ENCODE measurements at places on chromosomes 2 and 18.

DNA sequence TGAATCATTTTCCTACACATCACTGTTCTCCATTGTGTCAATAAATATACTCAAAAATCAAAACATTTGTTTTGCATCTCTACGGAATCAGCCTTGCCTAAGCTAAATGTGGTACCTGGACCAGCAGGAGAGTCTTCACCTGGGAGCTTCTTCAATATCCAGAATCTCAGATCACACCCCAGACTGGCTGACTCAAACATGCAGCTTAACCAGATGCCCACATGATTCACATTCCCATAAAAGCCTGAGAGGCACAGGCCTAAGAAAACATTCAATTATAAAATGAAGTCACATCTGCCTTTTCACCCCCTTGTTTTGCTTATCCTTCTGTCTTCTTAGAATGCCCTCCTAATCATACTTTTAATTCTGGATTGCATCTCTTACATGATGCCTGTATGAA is 1045.5 kb upstream of the NXPH2 start:
- DNase-seq, result no peak

- DNase-seq, result no peak
Measured at GRCh38 chr2:160124571-160124970, 62.2 kb upstream of the PLA2R1 start.

- DNase-seq, result no peak
Measured at GRCh38 chr2:109409321-109410038, 204.3 kb downstream of the SEPTIN10 start.

DNA sequence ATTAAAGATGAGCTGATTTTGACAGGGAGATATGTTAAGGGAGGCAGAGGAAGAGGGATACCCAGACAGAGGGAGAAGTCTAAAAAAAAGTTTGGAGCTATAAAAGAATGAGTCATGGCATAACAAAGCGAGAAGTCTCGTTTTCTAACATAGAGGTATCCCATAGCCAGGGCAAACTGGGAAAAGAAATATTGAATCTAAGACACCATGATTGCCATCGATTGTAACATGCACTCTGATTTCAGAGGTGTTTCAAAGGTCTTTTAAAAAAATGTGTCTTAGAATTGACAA is 110.7 kb downstream of the MDH1 start:
- DNase-seq, result no peak

GRCh38 chr18:79395761-79396404 is at the start of gene NFATC1:
TSS of gene NFATC1 (plus strand) at chr18:79395930. CDS start at chr18:79396225, 295 bp downstream.
- DNase-seq, result peak; percentile 93

- peak; percentile 82 for DNase-seq
Measured at GRCh38 chr2:232525791-232526371, at the start of gene CHRND. TSS of gene CHRND (plus strand) at chr2:232526160. CDS start at chr2:232526216, 56 bp downstream.

GRCh38 chr2:184498936-184499335 is 99.4 kb upstream of the ZNF804A start:
- DNase-seq, result no peak

GRCh38 chr2:165009466-165009865 is 54.1 kb upstream of the SLC38A11 start:
- no peak for DNase-seq

DNA sequence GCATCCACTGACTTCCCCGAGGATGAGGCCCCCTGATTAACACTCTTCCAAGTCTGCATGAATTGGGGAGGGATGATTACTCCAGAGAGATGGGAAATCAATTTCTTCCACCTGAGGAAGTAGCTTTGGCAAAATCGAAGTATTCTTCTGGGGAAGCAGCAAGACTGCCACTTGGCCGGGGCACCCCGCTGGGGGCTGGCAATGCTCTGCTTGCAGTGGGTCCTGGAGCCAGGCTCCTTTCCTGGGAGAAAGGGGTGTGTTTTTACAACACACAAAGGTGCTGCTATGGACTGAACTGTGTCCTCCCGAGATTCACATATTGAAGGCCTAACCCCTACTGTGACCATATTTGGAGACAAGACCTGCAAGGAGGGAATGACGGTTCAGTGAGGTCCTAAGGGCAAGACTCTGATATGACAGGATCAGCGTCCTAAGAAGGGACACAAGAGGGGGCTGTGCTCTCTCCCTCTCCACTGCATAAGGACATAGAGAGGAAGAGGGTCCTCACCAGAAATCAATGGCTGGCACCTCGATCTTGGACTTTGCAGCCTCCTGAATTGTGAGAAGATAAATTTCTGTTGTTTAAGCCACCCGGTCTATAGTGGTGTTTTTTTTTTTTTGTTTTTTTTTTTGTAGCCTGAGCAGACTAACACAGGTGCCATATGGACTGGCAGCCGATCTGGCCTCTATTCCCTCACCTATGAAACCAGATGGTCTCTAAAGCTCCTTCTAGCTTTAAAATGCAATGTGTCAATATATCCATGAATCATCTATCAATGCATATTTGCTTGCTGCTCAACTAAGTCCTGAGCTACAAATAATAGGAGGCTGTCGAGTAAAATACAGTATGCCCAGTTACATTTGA is 3.6 kb upstream of the SMARCAL1 start:
- DNase-seq, result no peak

- no peak for DNase-seq
Measured at GRCh38 chr2:62854600-62855514, 149.3 kb downstream of the EHBP1 start.

DNA sequence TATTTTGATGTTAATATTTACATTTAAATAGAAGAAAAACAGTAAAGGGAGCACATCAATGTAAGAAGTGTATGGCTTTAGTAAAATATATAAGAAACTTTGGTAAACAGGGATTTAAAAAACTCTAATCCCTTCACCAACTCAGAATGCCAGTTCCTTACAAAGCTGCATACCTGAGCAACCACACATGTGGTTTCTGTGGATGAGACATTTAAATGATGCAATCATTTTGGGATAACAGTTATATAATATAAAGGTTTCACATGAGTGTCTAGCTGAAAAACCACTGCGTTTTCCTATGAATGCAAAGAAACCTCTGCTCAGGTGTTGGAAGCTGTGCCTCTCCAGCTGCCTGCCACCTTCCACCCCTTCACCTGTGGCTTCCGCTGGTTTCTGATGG is 209.1 kb upstream of the REV1 start:
- DNase-seq, result no peak

GRCh38 chr18:25998461-25998860 is 92.0 kb downstream of the SS18 start:
- no peak for DNase-seq

DNA sequence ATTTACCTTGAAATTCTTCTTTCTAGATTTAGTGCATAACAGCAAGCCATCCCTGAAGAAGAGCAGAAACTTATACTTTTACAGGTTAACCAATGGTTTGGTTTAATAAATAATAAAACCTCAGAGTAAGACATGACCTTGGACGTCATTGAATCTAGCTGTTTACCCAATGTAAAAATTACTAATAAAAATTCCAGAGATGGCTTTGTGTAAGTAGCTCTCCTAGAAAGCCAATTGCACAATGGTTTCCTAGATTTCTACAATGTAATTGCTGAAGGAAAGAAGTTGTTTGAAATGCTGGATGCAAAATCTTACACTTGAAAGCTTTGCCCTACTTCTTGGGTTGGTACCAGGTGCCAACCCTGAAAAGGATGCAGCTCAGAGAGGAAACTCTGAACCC is 1.5 kb downstream of the XDH start:
- DNase-seq, result no peak

- DNase-seq, result no peak
Measured at GRCh38 chr2:202756598-202756997, 115.0 kb downstream of the ICA1L start.

- no peak for DNase-seq
Measured at GRCh38 chr2:41434991-41435390, 612.8 kb upstream of the PKDCC start.

DNA sequence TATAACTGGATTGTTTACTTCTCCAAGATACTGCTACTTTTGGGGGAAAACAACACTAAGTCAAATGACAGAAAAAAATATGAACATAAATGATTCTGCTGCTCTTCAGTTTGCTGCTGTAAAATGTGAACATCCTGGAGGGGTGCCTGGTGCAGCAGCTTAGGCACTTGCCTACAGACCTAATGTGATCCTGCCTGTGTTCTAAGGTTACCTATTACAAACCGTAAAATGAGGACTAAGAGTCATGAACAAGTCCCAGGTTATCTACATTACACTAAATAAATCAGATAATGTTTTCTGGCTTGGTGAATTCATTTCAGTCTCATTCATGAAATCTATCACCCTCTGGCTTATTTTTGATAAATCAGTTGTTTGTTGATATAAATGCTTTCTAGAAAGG is 38.4 kb upstream of the ERCC3 start:
- DNase-seq, result no peak

GRCh38 chr18:68847219-68847837 is 49.4 kb downstream of the CCDC102B start:
- DNase-seq, result no peak

- no peak for DNase-seq
Measured at GRCh38 chr2:20049637-20050036, 1.8 kb downstream of the LAPTM4A start.

- no peak for DNase-seq
Measured at GRCh38 chr2:15298770-15299169, 262.4 kb downstream of the NBAS start.

DNA sequence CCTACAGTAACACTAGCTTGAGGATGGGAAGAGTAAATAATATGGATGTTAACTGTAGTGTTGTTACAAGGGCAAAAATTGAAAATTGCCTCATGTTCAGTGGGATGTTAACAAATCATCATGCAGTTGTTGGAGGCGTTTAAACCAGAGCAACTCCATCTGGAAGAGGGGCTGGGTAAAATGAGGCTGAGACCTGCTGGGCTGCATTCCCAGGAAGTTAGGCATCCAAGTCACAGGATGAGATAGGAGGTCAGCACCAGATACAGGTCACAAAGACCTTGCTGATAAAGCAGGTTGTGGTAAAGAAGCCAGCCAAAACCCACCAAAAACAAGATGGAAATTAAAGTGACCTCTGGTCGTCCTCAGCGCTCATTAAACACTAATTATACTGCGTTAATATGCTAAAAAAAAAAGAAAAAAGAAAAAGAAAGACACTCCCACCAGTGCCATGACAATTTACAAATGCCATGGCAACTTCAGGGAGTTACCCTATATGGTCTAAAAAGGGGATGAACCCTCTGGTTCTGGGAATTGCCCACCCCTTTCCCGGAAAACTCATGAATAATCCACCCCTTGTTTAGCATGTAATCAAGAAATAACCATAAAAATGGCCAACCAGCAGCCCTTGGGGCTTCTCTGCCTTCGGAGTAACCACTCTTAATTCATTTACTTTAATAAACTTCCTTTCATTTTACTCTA is 101.4 kb downstream of the MYO5B start:
- no peak for DNase-seq

GRCh38 chr2:234289834-234290590 is 206.9 kb downstream of the ARL4C start:
- DNase-seq, result peak; percentile 60

DNA sequence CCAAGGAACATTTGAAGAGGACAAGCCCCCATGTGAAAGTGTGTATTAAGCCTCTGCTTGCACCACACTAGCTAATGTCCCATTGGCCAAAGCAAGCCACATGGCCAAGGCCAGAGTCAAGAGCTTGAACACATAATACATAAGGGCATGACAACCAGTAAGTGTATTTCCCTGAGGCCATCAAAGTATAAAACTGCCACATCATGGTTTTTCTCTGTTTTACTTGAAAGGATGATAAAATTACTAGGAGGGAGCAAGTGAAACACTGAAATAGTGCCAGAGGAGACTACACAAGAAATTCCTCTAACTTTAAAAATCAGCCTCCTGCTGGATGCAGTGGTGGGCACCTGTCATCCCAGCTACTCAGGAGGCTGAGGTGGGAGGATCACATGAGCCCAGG is 30.9 kb upstream of the EML6 start:
- DNase-seq, result no peak

GRCh38 chr2:96912346-96913116 is 42.7 kb upstream of the SEMA4C start:
- DNase-seq, result no peak

DNA sequence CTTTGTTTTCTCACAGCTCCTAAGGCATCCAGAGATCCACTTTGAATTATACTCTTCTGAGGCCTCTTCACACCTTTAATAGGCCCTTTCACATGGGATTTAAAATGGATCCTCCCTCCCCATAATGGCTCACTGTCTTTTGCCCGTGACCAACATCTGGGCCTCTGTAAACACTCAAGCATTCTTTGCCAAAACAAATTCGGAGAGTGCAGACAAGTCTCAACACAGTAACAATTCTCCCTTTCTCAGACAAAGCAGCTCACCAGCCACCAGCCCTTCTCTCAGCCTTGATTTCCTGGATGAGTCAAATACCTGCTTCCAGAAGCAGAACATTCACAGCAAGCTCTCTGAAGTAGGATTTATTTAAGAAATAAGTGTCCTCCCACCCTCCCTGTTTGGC is 14.0 kb upstream of the IMP4 start:
- DNase-seq, result no peak

DNA sequence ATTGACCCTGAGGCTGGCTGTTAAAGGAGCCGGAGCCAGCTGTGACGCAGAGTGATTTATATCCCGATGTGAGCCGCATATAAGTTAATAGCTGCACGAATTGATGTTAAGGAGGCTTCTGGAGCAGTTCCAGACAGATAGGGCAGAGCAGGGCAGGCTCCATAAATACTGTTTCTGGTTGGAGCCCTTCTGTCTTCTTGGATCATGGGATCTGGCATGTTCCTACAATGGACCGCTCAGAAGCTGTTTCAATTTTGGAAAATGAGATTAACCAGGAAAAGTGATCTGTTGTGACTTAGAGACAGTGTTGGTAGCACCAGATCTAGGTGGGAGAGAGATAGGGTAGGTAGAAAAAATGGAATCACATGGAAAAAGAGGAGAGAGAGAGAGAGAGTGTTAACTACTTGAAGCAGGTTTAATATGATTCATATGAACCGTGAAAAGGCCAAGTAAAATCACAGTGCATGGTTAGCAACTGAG is 4.8 kb upstream of the IGFBP5 start:
- DNase-seq, result no peak

- no peak for DNase-seq
Measured at GRCh38 chr2:213429516-213429915, 145.3 kb downstream of the SPAG16 start.

DNA sequence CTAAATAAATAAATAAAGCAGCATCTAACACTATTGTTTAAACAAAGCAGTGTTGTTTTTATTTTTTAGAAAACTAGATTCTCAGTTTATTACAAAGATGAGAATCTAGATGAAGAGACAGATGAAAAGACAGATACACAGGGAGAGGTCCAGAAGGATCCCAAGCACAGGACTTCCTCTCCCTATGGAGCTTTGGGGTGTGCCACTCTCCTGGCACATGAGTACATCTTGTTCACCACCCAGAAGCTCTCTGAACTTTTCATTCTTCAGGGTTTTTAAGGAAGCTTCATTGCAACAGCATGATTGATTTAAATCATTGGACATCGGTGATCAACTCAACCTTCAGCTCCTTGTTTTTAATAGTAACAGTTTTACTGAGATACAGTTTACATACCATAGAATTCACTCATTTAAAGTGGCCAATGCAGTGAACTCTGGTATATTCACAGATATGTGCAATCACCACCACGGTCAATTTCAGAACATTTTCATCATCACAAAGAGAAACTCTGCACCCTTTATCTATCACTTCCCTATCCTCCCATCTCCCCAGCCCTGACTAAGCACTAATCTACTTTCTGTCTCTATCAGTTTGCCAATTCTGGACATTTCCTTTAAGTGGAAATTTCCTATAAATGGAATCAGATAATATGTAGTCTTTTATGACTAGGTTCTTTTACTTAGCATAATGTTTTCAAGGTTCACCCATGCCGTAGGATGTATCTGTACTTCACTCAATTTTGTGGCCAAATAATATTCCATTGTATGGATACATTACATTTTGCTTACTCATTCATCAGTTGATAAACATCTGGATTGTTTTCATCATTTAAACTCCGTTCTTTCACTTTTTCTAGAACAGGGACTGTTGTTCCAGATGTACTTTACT is 62.3 kb upstream of the ZFP36L2 start:
- no peak for DNase-seq

All from right forelimb (tissue), 1 donor.